ENCODE measurements at places on chromosomes 7 and 10.

- no peak for DNase-seq
These were observed 263.6 kb downstream of the DOCK4 start for GRCh38 chr7:111942450-111943081.

DNA sequence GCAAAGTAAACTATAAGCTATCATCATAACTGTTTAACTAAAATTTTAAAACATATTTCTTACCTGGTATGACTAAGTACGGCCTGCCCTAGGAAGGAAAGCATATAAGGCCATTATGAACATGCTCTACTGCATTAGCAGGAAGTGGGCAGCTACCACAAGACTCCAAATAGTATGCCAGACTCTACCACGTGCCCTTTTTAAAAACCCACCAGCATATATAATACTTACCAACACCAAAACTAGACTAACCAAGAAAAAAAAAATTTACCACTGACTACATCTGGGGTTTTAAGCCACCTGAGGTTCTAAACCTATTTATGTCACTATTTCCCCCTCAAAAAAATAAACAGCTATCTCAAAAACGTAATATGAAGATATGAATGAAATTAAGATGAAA lies 30.1 kb downstream of the NUDCD3 start:
- peak; percentile 15 for DNase-seq

- no peak for DNase-seq
These were observed 1.4 kb downstream of the PTPRE start for GRCh38 chr10:127908106-127908958.

GRCh38 chr7:5701085-5701914 lies 80.2 kb downstream of the RNF216 start:
- peak; percentile 53 for DNase-seq

DNA sequence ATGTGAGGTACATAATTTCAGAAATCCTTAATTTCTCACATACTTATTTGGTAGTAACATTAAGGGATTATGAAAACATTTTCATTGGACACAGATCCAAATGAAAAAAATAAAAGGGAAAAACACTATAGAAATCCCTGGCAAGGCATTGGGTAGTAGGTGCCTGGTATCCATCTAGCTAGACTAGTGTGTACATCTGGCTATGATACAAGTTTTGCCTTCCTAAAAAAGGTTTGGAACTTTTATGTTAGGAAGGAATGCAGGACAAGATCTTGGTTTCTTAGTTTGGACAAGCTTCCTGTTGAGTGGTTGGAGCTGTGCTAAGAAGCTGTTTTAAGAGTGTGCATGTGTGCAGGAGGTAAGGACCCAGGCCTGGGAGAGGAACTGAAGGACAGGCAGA lies 252.3 kb upstream of the GLI3 start:
- DNase-seq = no peak

GRCh38 chr7:135265637-135266036 lies 32.0 kb downstream of the STRA8 start:
- no peak for DNase-seq

GRCh38 chr7:159033956-159034355 lies 110.7 kb downstream of the VIPR2 start:
- DNase-seq = no peak

DNA sequence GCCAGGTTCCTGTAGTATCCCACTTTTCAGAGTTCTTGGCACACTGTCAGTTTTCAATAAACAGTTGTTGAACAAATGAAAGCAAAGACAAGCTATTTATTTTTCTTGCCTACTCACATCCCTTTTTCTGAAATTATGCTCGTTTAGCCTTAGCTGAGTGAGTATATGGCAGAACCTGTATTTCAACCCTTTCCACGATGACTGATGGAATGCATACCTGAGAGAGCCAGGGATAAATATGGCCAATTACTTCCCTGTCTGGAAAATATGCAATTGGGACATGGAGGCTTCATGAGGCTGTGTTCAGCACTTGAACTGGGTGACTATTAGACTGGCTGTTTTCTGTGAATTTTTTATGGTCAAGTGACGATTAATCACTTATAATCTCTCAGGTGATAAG lies 144.5 kb upstream of the POT1 start:
- DNase-seq = no peak

Measured in T-helper 17 cell (primary cell).